Stimulated activated CD8-positive, alpha-beta memory T cell treated with anti-CD3 and anti-CD28 coated beads, Interleukin-2, amount 100 ng/mL, for 1 hour (primary cell): ENCODE measurements at places on chromosomes 12 and 14.

DNA sequence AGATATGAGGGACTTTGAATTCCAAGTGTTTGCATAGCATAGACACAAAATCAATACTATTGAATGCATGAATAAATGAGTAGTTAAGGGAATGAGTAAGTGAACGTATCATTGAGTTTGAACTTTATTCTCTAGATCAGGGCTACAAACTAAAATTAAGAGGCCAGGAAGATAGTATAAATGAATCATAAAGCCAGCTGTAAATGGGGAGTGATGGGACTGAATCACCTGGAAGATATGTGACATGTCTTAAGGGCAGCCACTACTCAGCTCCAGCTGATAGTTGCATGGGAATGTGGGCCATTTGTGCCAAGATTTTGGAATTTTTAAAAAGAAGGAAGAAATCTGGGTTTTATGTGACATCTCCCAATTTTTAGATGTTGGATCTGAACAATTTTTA, 229.9 kb downstream of the AKAP6 start:
- DNase-seq: no peak

- no peak for DNase-seq
Observed at GRCh38 chr12:108403952-108404351, 64.8 kb upstream of the CMKLR1 start.

DNA sequence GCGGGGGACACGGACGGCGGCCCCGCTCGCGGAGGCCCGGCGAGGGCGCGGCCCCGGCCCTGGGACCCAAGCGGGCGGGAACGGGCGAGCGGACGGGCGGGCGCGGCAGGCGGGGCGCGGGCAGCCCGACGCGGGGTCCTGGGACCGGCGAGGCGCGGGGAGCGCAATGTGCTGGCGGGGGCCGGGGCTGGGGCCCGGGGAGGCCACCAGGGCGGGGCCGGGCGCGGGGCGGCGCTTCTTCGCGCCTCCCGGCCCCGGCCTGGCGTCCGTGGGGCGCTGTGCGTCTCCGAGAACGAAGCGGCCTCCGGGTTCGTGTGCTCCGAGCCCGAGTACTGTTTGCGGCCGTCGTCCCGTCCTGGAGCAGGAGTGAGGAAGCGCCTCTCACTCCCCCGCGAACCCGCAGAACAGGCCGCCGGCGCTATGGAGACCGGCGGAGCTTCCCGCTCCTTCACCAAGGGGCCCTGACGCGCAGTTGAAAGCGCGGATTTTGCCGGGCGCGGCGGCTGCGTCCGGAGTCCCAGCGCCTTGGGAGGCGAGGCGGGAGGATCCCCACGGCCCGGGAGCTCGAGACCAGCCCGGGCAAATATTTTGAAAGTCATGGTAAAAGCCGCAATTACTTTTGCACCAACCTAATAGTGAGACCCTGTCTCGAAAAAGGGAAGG, 420 bp upstream of the ANKLE2 start:
- peak; percentile 76 for DNase-seq

GRCh38 chr12:99142651-99143050, 497.6 kb downstream of the APAF1 start:
- no peak for DNase-seq

DNA sequence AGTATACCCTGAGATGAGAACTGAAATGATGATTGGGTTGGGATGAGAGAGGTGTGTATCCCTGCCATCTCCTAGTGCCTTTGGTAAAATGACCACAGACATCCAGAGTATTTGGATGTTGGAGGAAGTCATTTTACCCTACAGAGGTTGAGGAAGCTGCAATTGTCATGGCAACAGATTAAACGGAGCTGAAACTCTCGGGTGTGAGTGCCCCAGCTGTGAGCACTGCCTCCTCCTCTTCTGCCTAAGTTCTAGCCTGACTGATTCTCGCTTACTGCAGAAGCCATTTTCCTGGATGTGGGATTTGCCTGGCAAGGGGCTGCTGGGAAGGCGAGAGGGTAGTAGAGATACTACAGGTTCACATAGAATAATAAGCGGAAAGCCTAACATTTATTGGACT, 10.3 kb upstream of the PPP4R4 start:
- DNase-seq: no peak

GRCh38 chr12:52147367-52147963, 44.3 kb downstream of the KRT80 start:
- DNase-seq: no peak

GRCh38 chr12:3885277-3886094, 12.3 kb upstream of the PARP11 start:
- DNase-seq: no peak

DNA sequence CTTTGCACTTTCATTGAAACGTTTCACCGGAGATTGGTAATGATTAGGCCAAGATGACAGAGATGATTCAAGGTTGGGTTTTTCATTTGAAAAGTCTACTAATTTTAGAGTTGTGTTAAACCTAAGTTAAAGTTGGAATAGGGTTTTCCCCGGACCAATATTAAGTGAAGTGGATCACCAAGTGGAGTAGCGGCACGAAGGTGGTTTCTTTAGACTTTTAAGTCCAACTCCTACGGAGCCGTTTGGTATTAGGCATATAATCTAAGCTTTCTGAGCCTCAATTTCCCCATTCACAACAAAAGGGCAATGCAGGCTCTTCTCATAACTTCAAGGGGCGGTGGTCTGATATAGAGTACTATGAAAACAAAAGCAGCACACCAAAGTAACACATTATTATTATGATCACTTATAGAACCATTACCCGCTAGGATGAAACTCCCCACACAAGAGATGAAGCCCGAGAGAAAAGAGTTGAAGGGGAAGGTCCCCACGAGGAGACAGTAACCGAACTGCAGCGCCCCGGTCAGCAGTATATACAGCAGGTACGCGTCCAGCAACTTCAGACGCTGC, 413 bp downstream of the DAD1 start:
- DNase-seq: no peak

- DNase-seq: no peak
Observed at GRCh38 chr12:113063396-113064350, 7.1 kb downstream of the DTX1 start.

DNA sequence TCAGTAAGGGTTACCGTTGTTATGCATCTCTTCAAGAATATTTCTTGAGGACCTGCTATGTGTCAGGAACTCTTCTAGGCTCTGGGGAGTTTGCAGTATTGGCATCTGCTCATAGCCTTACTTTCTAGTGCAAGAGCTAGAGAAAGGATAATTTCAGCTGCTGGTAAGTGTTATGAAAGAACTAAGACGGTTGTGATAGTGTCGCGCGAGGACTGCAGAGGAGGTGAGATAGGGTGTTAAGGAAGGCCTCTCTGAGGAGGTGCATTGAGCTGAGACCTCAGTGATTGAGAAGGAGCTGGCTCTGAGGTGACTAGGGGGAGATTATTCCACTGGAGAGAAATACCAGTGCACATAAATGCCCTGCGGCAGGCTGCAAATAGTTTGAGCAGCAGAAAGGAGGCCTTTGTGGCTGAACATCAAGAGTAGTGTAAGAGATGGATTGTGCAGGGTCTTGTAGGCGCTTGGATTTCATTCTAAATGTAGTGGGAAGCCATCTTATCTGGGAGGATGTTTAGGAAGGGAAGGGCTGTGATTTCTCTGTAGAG, 824 bp downstream of the DDX55 start:
- DNase-seq: no peak

DNA sequence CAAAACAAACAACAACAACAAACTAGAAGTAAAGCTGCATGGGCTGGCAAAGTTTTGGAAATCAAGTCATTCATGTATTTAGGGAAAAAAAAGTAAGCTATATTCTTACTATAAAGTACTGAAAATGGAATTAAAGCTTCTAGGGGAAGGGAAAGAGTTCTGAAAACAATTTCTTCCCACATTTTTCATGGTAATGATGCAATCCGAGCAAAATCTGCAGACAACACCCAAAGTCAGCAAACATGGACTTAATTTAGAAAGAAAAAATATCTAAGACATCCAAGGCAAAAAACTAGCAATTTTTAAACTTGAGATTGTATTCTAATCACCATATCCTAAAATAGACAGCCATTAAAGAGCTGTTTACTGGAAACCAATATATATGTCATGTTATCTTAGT, 86.3 kb downstream of the LRP6 start:
- no peak for DNase-seq

GRCh38 chr14:51507906-51508511, 143.7 kb upstream of the FRMD6 start:
- DNase-seq: no peak

DNA sequence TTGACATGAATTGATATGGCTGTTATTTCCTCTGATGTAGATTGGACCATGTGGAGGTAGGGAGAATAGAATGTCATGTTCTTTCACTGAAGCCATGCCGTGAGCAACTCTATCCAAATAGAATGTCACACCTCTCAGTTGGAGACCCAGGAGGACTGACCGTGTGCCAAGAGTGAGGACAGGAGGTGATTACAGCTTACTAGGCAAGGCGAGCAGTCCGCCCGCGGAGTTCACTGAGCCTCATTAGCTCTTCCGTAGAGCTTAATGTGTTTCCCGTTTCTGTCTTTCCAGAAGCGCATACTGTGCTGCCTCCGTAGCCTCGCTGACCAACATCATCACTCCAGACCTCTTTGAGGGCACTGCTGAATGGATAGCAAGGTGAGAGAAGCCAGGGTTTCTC, 45.6 kb downstream of the FNTB start:
- no peak for DNase-seq

DNA sequence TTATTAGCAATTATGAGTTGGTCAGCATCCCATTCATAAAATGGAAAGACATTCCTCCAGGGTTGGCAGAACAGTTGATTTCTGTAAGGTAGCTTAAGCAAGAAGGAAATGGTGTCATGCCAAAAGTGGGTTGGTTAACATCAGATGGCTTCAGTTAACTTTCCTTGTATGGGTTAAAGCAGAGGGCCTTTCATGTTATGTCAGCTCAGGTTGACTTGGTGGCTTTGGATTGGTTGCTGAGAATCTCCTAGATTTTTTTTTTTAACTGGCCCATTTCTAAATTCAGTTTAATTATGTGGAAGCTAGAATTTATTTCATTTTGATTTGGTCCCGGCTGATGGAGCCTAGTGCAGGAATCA, 87.8 kb downstream of the BBS10 start:
- DNase-seq: no peak

DNA sequence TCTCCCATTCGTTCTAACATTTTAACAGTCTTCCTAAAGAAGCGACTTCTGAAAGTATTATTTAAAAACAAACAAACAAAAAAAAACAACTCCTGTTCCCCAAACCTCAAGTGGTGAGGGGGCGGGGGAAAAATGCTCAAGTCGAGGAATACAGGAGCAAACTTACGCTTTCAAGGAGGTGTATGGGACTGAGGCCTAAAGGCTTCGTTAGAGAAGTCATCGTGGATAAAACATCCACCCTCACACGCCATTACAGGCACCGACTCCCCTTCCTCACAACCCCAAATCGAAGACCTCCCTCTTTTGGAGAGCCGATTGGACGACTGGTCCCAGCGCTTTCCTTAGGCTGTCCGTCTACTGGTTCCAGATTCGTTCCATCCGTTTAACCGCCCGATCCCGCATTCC, 693 bp downstream of the CBX5 start:
- no peak for DNase-seq

DNA sequence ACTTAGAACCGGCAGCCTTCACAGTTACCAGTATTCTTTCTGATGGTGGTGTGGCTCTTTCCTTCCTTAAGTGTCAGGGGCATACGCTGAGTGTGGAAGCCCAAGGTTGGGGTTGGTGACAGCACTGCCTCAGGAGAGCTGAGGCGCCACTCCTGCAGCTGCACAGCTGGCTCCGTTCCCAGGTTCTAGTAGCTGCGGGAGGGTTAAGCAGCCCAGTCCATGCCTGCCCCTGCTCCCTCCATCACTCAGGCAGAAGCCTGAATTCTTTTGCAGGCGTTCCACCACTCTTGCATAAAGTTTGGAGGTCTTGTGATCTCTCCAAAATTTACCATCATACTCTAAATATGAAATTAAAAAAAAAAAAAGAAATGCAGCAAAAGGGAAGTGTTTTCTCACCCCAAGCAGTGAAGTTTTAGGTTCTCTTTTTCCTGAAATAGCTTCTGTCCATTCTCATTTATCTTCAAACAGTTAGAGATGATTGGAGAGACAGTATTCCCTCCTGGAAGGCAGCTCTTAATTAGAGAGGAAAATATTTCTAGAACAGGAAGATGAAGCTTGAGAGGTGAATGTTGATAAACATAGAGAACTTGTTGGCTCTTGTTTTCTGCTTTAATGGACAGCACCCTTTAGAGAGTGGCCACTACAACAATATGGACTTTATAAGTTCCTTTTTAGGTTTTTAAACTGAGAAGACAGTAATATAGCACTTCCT, 136.1 kb downstream of the FGD4 start:
- no peak for DNase-seq

GRCh38 chr12:238116-238515, 24.2 kb upstream of the SLC6A12 start:
- no peak for DNase-seq

DNA sequence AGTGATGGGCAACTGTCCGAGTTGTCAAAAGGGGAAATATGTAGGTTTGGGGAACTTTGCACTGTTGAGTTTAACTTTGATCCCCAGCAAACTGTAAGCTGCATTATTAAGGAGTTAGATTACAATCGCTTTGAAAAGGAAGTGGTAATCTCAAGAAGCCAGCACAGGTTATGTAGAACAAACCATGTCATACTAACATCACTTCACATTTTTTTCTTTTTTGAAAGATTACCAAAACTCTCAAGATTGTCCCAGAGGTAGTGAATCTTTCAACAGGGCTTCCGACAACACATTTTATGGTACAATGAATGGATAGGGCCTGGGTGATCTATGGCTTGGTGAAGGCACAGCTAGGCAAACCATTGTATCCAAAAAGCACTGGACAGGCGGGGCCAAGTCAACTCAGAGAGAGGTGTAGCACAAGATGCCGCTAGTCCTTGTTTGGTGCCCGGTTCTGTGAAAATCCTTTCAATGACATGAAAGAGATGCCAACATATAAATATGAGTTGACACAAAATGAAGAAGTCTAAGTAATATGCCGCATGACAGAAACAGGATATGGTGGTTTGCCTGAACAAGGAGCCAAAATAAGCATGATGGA, 24.3 kb upstream of the PARP11 start:
- DNase-seq: no peak

- DNase-seq: no peak
Observed at GRCh38 chr12:38586789-38587188, 270.2 kb downstream of the ALG10B start.

DNA sequence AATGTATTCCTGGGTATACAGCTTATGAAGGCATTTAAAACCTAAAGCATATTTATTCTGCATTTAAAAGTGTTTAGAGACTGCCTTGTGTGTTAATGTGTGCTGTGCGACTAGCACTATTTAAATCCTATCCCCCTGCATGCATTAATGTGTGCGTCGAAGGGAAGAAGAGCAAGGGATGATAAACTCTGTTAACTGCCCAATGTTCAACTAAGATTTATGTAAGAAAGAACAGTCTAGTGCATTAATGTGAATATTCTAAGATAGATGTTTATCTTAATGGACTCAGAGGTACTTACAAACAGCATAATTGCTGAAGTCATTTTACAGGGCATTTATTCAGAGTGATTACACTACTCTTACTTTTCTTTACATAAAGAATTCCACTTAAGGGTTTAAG, 424.8 kb downstream of the DIO2 start:
- DNase-seq: no peak

DNA sequence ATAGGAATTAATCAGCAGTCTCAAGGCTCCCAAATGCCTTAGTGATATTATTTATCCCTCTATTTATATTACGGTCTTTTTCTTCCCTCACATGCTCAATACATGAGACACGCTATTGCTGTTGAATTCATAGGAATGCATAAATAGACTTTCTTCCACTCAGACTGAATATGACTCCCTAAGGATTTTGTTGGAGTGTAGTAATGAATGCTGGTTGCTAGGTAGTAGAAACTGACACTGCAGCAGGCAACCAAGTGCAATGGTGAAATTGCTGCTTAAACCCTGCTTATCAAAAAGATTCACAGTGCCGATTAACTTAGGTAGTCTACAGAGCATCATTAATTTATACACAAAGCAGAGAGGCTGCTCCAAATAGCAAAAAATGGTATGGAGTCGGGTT, 168.2 kb downstream of the KCNC2 start:
- DNase-seq: no peak
